Fibroblast of skin of back (primary cell): ENCODE measurements at places on chromosomes 6 and 20.
A peak's percentile ranks its signal among the peaks of the same experiment; 100 is the strongest.

- DNase-seq, result peak; percentile 100
These were observed at the start of the genes ACOT8 and ZSWIM3 for GRCh38 chr20:45857114-45857881. ACOT8 (minus strand) TSS chr20:45857392; CDS start chr20:45857315, 77 bp downstream. ZSWIM3 (plus strand) TSS chr20:45857614; CDS start chr20:45857826, 212 bp downstream.

GRCh38 chr6:64505312-64505711 lies 869.7 kb downstream of the PHF3 start:
- DNase-seq, result no peak

DNA sequence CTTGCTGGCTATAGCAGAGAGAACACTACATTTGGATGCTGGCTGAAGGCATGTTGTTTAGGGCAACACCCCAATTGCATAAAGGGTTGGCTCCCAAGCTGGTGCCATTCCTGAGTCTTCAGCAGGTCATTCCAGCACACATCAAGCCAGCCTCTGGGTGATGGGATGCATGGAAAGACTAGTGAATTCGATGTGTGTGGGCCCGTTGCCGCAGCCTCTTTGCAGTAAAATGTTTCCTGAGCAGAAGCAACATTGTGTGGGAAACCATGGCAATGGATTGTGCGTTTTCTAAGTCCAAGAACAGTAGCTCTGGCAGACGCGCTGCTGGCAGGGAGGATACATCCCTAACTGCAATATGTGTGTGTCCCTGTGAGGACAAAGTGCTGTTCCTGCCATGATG lies 142.4 kb upstream of the SLC24A3 start:
- DNase-seq, result no peak

DNA sequence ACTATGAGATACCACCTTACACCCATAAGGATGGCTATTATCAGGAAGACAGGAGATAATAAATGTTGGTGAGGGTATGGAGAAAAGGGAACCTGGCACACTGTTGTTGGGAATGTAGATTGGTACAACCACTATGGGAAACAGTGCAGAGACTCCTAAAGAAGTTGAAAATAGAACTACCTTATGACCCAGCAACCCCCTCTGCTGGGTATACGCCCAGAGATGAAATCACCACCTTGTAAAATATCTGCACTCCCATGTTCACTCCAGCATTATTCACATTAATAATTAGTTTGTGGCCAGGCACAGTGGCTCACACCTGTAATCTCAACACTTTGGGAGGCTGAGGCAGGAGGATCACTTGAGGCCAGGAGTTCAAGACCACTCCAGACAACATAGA lies 26.8 kb downstream of the ZBTB9 start:
- no peak for DNase-seq

DNA sequence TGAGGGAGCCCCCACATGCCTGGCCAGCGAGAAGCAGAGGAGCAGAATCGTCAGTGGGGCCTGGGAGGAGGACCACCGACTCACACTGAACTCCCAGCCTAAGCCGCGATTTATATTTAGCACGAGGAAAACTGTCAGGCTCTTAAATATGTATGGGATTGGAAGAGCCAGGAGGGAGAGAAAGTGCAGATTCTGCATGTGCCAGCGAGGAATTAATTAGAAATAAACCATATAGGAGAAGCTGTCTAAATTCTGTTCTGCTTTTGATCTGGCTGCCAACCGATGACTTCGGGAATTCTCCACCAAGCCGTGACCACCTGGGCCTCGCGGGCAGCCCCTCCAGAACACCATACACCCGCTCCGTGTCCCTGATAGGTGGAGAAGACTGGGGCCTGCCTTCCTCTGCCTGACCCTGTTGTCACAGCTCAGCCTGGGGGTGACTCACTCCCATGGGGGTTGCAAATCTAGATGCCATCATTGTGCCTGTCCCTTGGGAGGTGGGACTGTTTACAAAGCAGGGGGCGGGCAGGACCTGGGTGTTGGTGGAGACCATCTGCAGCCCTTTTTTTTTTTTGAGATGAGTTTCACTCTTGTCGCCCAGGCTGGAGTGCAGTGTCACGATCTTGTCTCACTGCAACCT lies 91.1 kb upstream of the PMEPA1 start:
- peak; percentile 13 for DNase-seq

- no peak for DNase-seq
These were observed 13.7 kb downstream of the NPEPL1 start for GRCh38 chr20:58706150-58706892.

DNA sequence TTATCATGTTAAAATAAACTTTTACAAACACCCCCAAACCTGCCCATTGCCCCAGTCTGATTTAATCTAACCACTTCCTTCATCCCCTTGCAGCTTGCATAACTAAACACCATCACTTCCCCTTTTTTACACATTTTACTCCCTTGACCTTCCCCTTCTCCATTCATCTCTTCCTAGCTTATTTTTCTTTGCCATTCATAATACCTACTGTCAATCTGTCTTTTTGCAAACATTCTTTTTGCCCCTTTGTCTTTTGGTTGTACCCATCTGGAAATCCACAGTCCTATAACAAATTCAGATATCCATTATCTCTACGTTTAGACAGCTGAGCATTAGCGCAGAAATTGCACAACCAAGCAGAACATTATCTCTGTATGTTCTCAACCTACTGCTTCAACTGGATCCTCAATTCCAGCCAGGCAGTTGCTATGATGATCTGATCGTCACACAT lies 51.2 kb downstream of the C6orf52 start:
- no peak for DNase-seq

- DNase-seq, result peak; percentile 40
These were observed 118.8 kb downstream of the RALGAPA2 start for GRCh38 chr20:20593447-20594170.

DNA sequence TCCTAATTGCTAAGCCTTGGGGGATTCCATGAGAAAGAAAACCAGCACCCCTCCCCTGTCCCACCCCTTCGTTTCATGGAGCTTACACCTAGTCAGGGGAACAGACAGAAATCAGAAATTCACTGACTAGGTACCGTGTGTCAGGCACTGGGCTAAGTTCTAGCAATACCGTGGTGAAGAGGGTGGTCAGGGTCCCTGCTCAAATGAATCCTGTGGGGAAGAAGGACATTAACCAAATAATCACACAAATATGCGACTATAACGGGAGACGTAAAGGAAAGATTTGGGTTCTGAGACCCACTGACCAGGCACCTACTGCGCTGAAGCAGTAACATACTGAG lies 65.1 kb upstream of the TOP1 start:
- no peak for DNase-seq

DNA sequence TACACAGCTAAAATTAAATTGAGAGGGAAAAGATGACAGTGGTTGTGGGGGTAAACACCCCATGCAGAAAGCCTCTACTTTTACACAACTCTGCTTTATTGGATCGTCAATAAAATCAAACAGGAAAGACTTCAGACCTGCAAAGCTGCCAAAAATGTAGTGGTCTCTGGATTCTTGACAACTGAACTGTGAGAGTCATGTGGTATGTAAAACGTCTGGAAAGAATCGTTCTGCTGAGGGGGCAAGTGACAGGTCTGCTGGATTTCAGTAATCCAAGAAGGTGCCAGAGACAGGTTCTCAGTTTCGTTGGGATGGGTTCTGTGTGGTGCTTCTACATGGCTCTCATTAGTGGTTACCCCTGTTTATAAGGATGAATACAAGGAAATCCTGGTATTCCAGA lies 63.3 kb downstream of the TSPYL4 start:
- peak; percentile 87 for DNase-seq

- no peak for DNase-seq
These were observed 98.2 kb downstream of the PSMG4 start for GRCh38 chr6:3356824-3357420.

GRCh38 chr6:27333642-27334040 lies 21.6 kb upstream of the POM121L2 start:
- DNase-seq, result no peak

DNA sequence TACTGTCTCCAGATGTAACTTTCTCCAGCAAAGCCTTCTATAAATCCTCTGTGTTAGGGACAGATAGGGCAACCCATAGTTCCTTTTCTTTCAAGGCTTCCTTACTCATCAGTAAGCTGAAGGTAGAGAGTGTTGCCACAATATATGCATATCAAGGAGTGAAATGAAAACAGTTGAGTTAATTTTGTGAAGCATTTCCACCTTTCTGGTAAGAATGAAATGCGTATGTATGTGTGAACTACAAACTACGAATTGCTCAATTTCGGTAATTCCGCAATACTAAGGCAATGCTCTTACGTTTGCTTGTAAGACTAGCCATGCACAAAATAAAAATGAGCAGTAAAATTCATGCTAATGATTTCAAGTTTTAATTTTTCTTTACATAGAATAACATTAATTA lies 61.2 kb upstream of the HBS1L start:
- no peak for DNase-seq

- no peak for DNase-seq
These were observed 17.6 kb downstream of the MAP3K7 start for GRCh38 chr6:90569223-90569622.

DNA sequence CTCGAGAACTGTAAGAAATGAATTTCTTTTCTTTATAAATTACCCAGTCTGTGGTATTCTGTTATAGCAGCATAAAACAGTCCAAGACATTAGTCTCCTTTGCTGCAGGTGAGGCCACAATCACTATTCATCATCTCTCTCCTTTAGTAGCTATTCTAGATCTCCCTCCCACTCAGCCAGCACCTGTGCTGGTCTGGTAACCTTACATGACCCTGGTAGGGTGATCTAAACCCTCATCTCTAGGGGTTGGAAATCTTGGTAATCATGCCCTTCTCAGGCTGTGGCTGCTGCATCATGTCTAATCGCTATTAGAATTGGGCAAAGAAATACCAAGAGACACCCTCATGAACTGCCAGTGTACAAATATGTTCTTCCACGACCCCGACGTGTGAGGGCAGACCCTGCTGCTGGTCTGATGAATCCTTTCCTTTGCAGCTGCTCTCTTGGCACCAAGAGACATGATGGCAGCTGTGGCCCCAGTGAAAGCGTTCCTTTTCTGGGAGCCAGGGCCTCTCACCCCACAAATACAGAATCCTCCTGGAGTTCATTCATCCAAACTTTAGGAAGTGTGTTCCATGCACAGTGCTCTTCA lies 23.0 kb upstream of the IGF2R start:
- no peak for DNase-seq

GRCh38 chr6:144957236-144957937 lies 672.3 kb downstream of the UTRN start:
- peak; percentile 69 for DNase-seq

DNA sequence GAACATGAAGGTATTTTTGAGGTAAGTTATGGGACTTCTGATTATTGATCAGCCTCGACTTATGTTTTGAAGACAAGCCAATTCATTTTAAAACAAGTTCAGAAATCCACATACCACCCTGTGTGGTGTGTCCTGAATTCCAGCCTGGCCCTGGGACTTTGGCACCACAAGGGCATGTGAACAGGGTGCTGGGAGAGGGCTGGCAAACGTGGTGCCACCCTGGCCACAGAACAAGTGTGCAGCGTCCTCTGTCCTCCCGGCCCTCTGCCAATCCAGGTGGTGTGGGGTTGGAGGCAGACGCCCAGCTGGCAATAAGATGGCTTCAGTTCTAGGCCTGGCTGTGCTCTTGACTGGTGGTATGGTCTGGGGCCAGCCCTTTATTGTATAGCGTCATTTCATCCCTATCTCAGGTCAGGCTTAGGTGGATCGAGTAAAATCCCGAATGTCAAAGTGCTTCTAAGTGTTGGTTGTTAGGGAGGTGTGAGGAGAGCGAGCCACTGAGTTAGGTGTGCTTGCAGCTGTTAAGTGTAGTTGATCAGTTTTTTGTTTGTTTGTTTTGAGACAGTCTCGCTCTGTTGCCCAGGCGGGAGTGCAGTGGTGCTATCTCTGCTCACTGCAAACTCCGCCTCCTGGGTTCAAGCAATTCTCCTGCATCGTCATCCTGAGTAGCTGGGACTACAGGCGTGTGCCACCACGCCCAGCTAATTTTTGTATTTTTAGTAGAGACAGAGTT lies 84.2 kb downstream of the RNF144B start:
- DNase-seq, result no peak

DNA sequence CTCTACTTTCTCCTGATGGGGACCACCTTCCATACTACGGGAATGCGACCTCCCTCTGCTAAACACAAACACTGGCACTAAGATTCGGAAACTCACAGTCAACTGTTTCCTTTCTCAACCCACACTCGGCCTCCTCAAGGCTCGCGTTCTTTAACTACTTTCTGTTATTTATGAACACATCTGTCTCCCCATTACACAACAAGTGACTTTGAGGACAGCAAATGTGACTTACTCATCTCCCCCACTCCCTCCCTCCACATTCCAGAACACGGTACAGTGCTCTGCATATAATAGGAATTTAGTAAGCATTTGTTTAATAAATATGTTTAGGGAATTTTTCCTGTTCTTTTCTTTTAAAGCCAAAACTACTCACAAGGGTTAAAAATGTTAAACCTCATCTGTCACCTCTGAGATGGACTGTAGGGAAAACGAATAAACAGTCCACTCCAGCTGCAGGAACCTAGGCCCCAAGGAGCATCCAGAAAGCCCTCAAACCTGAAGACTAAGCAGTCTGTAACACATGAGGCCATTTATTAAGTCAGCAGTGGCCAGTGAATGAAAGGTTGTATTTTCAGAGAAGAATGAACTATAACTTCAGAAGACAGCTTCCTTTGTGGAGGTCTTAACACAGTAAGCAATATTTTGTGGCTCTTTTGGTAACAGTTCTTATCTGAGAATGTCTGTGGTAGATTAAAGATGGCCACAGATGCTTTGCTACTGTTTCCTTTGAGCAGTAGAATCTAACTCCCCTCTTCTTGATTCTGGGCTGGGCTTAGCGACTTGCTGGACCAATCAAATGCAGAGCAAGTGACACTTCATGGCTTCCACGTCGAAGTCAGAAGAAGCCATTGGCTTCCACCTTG lies 209.6 kb upstream of the DTNBP1 start:
- DNase-seq, result peak; percentile 73

DNA sequence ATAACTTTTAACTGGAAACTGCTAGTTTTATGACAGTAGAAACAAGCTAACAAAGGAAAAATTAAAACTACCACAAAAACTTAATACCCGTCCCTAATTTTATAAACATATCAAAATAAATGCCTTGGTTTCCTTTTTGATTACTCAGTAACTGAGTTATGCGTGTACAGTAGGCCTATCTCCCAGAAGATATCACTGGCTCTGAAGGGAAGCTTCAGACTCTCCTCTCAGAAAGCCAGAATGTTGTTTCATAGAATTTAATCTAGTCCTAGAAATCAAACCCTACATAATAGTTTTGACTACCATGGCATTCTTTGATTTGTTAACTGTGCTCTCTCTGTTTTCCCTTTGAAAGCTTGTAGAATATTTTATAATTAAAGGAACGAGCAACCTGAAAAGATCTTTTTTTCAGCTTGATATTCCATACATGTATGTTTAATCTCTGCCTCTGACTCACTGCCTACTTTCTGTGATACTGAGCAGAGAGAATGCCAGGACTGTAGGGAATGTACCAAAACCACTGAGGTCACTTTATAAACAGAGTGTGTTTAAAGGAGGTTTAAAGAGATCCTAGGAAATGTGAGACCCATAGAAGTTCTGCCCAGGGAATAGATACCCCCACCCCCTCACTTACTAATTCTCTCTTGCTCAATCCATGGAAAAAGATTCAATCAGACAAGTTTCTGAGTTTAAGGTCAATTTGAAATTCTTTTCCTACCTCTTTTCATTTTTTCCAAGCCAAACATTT lies 311.5 kb downstream of the HDGFL1 start:
- DNase-seq, result peak; percentile 98

DNA sequence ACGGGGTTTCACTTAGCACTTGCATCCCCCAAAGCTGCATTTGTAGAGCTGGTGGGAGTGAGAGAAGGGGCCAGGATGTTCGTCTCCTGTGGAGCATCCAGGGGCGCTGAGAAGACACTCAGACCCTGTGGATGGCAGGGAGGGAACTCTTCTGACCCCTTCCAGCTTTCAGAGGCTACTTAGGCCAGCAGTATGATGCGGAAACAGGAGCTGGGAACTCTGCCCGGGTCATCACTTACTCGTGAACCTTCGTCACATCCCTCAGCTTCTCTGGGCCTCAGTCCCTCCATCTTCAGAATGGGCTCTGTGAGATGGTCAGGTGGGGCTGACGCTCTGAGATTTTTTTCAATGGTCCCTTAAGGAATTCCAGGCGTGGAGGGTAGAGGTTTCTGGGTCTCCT lies 228.5 kb downstream of the TAF4 start:
- DNase-seq, result no peak
